GM12878 (cell line): ENCODE measurements at places on chromosomes 2 and 18.

GRCh38 chr2:183059561-183059960 lies 19.0 kb upstream of the DUSP19 start:
- no peak for DNase-seq

DNA sequence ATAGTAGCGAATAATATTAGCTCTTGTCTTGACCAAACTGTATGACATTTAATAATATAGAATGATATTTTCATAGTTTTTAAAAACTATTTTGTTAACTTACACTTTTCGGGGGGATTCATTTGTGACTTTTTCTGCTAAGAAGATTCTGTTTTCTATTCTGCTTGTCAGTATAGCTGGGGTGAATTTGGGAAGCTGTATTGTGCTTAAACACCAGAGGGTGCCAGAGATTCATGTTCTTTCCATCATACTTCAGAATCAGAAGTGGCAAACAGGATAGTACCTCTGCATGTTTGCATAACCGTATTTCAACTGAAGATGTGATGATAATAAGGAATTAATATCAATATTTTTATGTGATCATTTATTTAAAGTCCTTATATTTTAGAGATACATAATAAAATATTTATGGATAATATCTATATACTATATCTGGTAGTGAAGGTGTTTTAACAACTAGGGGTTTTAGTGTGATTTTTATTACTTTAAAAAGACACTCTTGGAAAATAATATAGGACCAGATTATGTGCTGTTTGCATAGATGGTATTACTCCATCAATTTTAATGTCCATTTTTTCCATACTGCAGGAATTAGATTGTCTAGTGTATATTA lies 81.0 kb downstream of the TAF4B start:
- peak; percentile 24 for DNase-seq

GRCh38 chr2:218964041-218964771 lies 4.7 kb downstream of the CDK5R2 start:
- DNase-seq = no peak

- no peak for DNase-seq
These were observed 52.5 kb upstream of the MCFD2 start for GRCh38 chr2:46967990-46968647.

DNA sequence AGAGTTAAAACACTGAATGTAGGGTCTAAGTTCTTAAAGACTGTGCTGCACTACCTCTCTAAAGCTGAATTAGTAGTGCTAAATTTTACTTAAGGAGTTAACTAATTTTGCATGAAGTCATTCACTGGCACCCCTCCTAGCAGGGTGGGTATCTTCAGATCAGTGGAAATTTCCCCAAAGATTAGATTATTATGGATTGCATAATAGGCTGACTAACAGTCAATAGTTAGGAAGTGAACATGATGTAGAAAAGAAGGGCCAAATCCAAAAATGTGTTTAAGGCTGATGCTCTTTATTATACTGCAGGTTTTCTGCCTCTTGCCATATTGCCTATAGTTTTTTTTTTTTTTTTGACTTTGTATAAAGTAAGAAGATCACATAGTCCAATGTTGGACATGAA lies 5.2 kb downstream of the ZNF638 start:
- DNase-seq = no peak

GRCh38 chr2:100632759-100633158 lies 70.0 kb downstream of the PDCL3 start:
- no peak for DNase-seq

GRCh38 chr2:75284345-75284744 lies 85.0 kb upstream of the TACR1 start:
- no peak for DNase-seq

DNA sequence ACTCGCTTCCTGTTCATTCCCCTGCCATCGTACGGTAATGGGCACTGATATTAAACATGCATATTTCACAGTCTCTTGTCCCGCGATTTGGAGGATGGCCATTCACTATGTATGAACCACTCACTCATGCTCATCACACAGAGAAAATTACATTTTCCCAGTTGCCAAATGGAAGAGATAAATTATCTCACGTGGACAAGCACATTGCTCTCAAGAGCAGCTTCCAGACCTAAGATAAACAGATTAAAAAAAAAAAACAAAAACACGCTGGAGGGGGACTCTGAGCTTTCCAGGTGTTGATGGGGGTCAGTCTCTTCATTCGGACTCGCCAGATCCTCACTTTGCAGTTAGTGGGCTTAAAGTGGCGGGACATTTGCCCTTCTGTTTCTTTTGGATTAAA lies 1.7 kb upstream of the MAPK4 start:
- DNase-seq = no peak

DNA sequence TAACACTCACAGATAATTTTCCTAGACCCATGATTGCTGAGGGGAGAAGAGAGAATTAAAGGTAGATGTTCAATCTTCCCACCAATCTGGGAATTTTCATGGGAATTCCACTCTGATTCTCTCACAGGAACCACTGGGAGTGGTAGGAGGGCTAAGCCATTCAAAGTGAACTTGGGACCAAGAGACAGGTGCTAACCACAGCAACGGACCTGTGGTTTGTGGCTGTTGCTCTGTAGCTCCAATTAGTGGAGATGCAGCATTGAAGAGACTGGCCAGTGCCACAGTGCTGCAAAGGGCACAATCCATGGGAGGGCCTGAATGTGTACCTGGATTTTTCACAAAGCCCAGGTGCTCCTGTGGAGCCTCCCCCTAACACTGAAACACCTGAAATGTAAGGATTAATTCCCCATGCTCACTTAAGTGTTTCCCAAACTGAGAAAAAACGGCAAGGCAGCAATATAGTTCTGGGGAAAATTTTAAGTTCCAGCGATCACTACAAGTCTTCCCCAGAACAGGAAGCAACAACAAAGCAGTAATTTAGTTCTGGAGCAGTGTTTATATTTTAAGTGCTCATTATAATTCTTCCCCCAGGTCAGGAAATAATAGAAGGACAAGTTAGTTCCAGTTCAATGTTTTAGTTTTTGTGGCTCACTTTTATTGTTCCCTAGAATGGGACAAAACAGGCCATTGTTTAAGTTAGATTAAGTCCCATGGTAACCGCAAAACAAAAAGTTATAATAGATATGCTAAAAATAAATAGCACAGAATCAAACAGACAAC lies 1045.8 kb downstream of the CNTNAP5 start:
- no peak for DNase-seq

DNA sequence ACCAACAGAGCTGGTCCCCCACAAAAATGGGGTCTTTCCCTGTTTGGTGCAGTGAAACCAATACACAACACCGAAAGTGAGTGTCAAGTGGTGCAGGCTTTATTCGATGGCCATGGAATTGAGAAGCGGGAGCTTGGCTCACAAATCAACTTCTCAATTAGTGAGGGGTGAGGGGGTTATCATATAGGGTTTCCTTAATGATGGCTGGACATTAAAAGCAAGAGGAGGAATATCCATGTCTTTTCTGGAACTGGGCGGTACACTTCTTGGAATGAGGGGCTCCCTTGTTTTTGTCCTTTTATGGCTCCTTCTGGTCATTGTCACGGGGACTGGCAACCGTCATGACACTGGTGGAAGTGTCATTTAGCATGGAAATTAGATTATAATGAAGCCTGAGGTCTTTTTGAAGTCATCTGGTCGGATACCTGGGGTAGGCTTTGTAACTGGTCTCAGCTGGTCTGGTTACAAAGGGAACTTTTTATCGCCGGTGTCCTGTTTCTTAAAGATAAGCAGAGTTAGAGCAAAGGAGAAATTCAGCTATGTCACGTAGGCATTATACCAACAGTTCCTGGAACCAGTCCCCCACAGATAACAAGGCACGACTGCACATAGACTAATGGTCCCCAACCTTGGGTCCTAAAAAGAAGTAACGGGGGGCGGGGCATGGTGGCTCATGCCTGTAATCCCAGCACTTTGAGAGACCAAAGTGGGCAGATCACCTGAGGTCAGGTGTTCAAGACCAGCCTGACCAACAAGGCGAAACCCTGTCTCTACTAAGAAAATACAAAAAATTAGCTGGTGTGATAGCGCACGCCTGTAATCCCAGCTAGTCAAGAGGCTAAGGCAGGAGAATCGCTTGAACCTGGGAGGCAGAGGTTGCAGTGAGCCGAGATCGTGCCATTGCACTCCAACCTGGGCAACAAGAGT lies 93.5 kb upstream of the NDUFV2 start:
- no peak for DNase-seq

DNA sequence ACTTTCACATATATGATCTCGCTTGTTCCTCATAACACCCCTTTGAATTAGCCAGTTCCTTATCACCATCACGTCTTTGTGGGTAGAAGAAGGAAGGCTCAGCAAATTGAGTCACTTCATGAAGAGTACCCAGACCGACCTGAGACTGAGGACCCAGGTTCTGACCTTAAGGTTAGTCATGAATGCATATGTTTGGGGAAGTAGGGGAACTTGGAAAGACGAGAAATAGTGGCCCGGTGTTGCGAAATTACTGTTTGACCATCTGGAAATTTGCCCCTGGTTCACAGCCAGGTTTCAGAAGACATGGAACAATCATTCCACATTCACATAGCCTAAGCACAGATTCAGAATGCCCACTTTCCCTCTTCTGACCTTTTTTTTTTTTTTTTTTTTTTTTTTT lies 59.8 kb downstream of the MEIS1 start:
- no peak for DNase-seq

DNA sequence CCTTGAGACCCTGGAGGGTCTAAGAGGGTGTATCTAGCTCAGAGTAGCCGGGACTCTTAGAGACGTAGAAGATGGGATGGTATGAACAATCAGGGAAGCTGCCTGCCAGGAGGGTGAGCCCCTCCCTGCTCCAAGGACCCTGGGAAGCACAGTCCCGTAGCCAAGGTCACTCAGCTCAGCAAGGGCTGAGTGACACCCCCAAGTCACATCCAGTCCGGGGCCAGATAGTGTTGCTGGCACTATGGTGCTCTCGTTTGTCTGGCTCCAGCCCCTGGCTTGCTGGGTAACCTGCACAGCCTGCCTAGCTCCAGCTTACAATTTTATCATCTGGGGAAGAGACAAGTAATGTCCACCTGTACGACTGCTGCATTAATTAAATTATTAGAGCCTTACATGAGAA lies 22.3 kb downstream of the REEP1 start:
- no peak for DNase-seq

DNA sequence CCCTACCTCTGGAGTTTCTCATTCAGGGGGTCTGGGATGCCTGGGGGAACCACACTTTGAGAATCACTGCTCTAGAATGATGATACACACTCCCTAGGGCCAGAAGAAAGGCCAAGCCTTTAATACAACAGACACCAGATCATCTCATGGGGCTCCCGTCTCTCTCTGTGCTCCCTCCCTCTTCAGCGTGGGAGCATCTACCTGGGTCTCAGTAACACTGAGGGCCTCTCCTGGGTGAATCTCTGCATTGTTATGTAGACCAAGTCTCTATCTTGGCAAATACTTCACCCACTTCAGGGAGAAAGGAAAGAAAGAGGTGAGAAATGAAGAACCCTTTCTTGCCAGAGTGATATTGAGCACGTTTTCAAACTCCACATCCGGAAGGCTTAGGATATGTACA lies 146.8 kb upstream of the MSH6 start:
- no peak for DNase-seq

- no peak for DNase-seq
These were observed 860.6 kb upstream of the ZEB2 start for GRCh38 chr2:145380436-145381017.

DNA sequence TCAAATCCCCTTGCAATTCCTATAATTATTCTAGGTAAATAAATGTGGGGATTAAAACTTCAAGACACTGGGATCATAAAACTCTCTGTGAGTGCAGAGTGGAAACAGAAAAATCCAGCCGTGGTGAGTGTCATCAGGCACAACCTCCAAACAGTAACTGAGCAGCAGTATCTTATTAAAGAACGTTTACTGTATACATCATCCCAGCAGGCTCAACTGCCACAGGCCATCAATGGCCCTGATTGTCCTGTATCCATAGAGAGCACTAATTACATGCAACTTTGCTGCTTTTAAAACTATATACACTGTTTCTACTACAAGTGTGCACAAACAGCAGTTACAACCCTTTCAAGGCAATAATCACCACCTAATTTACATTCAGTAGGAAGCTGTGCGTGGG lies 23.9 kb downstream of the GAREM1 start:
- DNase-seq = no peak

DNA sequence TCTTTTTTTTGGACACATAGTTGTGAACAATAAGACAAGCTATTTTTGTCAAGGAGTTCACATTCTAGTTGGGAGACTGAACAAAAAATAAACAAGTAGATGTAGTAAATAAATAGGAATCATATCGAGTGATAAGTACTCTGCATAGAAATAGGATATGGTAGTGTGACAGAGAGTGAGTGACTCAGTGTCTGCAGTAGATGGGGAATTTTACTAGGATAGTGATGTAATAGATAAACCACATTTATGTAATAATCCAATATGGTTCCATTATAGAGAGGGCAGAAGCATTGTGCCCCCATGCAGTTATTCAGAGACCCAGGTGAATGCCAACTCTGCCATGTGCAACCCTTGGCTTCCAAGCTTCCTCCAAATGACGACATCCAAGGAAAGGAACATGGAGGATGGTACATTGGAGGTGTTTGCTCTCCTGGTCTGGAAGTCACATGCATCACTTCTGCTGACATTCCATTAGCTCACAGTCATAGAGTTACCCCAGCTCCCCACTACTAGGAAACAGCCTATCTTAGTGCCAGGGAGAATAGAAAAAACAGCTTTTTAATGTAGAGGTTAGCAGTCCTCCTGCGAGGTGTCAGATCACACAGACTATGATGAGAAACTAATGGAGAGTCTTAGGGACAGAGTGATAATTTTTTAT lies 595.4 kb downstream of the NYAP2 start:
- DNase-seq = no peak

DNA sequence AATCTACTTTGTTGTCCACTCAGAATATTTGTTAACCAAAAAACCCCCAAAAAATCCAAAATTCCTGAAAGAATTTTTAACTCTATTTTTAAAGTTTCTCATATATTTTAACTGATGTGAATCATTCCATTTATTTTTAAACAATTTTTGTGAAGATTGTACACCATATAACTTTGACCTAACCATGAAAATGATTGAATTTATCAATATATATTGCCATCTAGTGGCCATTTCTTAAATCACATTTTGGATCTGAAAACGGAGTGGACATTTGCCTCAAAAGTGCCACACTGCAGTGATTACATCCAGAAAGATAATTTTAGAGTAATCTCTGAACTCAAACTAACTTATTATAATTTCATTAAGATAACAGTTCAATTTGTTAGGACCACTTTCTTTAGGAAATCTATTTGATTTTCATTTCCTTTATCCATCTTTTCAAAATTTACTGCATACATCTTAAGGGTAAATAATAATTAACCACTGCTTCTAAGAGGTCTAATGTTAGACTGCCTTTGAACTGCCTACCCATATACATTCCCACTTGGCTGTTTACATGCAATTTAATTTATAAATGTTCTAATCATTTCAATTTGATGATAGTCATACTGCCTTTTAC lies 71.1 kb downstream of the DSC3 start:
- DNase-seq = no peak

- DNase-seq = no peak
These were observed 20.9 kb upstream of the CFAP36 start for GRCh38 chr2:55498582-55498981.

DNA sequence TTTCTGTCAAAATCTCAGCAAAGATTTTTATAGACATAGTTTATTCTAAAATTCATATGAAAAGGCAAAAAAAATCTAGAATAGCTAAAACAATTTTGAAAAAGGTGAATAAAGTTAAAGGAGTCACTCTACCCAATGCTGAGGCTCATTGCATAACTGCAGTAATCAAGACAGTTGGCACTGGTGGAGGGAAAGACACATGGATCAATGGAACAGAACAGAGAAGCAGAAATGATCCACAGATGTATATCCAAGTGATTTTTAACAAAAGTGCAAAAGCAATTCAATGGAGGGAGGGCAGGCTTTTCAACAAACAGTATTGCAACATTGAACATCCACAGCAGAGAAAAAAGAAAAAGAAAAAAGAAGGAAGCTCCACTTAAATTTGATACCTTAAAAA lies 162.8 kb downstream of the RBM43 start:
- DNase-seq = no peak
